Heart left ventricle (tissue), 16 donors: ENCODE measurements at places on chromosomes 1 and 21.

DNA sequence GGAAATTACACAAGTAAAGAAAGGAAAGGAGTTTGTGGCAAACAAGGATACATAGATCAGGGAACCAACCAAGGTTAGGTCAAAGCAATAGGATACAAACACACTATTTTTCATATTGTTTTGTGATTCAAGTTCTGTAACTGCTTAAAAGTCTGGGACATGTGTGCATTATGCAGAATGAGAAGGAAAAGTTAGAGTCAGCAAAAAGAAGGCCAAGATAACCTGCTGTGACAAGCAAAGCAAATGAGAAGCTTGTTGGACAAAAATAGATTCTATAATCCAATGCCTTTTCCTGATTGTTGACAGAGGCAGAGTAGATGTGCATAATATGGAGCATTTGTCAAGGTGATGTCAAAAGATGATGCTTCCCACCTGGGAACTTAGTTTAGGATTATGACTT lies 556.0 kb upstream of the CXADR start:
- DNase-seq, result no peak

- DNase-seq, result no peak
These were observed 57.8 kb downstream of the EPB41 start for GRCh38 chr1:28971980-28972771.

GRCh38 chr1:76547916-76548315 lies 319.4 kb upstream of the ST6GALNAC5 start:
- no peak for DNase-seq

GRCh38 chr21:27076025-27076424 lies 109.1 kb upstream of the ADAMTS5 start:
- no peak for DNase-seq

GRCh38 chr1:175168782-175169181 lies 23.8 kb downstream of the KIAA0040 start:
- DNase-seq, result no peak

GRCh38 chr1:91606546-91607078 lies 106.0 kb downstream of the CDC7 start:
- DNase-seq, result no peak

DNA sequence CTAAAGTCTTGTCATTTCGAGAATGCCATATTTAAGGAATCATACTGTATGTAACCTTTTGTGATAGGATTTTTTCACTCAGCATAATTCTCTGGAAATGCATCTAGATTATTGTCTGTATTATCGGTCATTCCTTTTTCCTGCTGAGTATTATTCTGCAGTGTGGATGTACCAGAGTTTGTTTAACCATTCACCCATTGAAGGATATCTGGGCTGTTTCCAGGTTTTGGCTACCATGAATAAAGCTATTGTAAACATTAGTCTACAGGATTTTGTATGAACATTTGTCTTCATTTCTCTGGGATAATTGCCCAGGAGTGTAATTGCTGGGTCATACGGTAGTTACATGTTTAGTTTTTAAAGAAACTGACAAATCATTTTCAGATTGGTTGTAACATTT lies 61.8 kb downstream of the ATP1A1 start:
- DNase-seq, result no peak

DNA sequence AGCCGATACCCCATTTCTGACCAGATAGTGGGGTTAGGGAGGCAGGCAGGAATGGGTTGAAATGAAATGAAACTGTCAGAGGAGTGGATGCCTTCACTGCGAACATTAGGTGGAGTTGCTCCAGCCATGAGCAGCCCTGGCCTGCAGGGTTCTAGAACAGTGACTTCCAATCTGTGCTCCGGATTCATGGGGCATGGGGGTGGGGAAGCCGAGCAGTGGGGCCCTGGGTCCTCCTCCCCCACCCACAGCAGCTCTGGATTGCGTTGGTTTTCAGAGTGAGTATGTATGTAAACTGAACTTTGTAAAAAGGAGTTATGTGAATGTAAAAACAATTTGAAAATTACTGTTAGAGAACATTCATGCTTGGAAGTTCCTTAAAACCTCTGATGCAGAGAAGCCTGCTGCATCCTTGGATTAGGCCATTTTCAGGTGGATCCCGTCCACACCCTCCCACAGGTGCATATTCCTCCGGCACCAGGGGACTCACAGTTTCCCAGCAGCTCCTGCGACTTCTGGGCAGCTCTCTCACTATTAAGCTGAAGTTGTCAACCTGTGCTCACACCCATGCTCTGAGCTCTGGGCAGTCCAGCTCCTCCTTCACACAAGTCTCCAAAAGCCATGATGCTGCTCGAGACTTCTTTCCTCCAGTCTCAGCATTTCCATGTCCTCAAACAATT lies 54.4 kb upstream of the EDN2 start:
- no peak for DNase-seq
